Germinal center (tissue), 1 donor: ENCODE measurements at places on chromosomes 16 and 17.
A peak's percentile ranks its signal among the peaks of the same experiment; 100 is the strongest.

- DNase-seq = peak; percentile 85
Observed at GRCh38 chr17:8057691-8058114, 18.8 kb downstream of the ALOX15B start.

DNA sequence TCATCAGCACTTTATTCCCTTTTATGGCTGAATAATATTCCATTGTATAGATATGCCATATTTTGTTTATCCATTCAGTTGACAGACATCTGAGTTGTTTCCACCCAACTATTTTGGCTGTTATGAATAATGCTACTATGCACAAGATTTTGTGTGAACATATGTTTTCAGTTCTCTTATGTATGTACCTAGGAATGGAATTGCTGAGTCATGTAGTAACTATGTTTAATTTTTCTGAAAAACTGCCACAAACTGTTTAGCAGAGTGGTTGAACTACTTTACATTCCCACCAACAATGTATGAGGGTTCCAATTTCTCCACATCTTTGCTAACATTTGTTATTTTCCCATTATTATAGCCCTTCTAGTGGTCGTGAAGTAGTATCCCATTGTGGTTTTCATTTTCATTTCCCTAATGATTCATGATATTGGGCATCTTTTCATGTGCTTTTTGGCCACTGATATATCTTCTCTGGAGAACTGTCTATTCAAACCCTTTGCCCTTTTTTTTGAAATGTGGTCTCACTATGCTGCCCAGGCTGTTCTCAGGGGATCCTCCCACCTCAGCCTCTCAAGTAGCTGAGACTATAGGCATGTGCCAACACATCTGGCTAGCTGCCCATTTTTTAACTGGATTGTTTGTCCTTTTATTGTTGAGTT, 26.3 kb downstream of the SMURF2 start:
- DNase-seq = no peak

GRCh38 chr16:12885742-12886141, 15.7 kb upstream of the SHISA9 start:
- DNase-seq = no peak

DNA sequence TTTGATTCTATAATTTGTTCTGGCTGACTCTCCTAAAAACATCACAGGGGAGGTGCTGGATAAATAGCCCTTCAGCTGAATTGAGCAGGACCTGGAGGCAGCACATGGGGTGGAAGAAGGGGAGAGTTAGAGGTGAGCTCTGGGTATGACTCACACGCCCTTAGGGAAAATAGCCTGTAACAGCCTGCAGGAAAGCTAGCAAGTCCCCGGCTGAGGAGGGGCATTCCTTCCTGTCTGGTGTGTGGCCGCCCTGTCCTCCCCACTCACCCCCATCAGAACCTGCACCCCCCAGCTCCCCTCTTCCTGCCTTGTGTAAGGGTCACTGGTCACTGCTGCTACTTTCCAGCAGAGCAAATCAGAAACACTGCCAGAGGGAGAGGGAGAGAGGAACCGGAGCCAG, 187.4 kb downstream of the C16orf95 start:
- no peak for DNase-seq

DNA sequence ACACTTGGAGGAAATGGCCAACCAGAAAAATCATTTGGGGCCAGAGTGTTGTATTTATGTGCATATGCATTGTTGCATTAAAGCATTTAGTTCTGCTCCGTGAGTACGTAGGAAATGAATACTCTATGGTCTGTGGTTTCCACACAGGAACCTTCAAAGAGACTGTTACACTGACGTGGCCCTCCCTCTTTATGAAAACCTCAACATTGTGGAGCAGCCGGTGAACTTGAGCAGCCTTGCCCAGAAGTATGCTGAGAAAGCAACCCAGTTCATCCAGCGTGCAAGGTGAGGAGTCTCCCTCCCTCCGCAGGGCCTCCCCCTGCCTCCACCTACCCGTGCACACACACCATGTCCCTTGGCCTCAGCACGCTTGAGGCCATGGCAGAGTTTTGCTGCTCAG, 65.2 kb downstream of the ARSG start:
- DNase-seq = no peak

- no peak for DNase-seq
Observed at GRCh38 chr16:75264457-75264998, 13.1 kb upstream of the BCAR1 start.

DNA sequence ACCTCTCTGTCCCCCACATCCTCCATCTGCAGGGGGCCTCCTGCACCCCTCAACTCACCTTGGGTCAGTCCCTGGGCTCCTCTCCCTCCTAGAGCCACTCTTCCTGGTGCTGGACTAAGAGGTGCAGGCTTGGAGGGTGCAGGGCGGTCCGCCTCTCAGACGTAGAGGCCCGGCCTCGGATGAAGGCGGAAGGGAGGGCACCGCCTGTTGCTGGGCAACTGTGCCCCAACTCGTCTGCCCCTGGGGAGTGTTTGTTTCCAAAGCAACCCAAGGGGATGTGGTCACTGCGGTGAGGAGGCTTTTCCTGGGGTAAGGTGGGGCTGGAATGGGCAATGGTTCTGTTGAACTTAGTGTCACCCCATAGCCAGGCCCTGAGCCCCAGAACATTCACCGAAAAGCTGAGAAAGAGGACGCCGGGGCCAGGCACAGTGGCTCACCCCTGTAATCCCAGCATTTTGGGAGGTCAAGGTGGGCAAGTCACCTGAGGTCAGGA, at the start of gene C16orf54:
C16orf54 (minus strand) TSS at position 138 of the 493 bp plus-strand sequence. CDS start 1,039 bp downstream, outside the sequence.
- peak; percentile 83 for DNase-seq

GRCh38 chr17:41512546-41513167, 6.0 kb downstream of the KRT15 start:
- DNase-seq = no peak

DNA sequence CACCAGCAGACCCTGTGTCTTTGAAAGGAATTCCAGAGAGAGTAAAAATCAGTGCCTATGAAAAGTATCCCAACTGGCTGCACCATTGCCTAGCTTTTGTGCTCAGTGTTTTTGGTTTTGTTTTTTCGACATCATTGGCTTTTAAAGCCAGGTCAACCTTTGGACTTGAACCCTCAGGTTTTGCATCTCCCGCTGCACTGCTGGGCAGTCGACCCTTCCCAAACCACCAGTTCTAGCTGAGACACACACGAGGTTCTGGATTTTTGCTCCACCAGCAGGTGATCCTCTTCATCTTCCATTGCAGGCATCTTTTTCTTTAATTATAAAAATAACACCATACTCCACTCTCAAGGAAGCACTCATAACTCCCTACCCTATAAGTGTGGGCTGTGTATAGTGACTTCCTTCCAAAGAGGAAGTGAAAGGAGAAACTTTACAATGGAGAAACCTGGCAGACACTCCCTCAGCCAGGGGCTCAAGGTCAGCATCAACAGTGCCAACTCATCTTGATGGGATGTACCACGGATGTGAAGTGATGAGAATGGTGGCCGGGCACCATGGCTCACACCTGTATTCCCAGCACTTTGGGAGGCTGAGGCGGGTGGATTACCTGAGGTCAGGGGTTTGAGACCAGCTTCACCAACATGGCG, 57.8 kb downstream of the BMERB1 start:
- DNase-seq = no peak

DNA sequence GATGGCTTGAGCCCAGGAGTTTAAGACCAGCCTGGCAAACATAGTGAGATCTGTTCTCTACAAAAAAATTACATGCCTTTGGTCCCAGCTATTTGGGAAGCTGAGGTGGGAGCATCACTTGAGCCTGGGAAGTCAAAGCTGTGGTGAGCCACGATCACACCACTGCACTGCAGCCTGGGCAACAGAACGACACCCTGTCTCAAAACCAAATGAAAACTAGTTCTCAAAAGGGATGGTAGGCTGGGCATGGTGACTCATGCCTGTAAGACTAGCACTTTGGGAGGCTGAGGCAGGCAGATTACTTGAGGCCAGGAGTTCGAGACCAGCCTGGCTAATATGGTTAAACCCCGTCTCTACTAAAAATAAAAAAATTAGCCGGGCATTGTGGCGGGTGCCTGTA, 31.1 kb downstream of the PPM1D start:
- no peak for DNase-seq

DNA sequence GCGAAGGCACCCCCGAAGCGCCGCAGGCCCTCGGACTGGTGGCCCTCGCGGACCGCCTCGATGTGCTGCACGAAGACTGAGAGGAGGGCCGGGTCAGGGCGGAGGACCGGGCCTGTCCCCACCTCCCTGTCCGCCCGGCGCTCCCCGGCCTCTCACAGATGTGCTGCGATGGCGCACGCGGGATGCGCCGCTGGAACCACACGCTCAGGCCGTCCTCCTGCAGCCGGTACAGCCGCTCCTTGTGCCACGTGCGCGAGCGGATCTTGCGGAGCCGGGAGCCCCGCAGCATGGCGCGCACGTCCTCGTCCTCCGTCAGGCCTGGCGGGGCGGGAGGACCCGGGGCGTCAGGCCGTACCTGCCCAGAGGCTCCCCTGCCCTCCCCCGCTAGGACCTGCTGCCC, 11.3 kb downstream of the PLCD3 start:
- no peak for DNase-seq

GRCh38 chr17:48489781-48490180, 41.0 kb downstream of the HOXB1 start:
- DNase-seq = no peak

DNA sequence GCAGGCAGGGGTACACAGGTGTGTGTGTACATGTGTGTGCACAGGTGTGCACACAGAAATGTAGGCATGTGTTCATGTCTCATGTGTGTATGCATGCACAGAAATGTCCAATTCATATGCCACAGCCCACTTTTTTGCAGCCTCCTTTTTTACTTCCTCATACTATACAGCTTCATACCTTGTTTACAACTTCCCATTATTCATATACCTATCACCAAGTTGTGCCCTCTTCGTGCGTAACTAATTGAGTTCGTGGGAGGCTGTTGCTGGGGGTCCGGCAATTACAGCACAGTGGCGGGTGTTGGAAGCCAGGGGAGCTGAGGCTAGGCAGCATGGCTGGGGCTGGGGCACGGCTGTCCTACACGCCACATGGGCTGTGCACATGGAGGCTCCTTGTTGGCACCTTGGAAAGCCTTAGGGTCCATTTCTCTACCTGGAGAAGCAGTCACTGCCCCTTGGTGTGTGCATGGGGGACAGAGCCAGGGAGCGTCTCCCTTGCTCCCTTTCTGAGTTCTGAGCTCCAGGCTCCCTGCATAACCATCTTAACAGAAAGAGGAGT, 266.7 kb downstream of the ENGASE start:
- DNase-seq = peak; percentile 57

DNA sequence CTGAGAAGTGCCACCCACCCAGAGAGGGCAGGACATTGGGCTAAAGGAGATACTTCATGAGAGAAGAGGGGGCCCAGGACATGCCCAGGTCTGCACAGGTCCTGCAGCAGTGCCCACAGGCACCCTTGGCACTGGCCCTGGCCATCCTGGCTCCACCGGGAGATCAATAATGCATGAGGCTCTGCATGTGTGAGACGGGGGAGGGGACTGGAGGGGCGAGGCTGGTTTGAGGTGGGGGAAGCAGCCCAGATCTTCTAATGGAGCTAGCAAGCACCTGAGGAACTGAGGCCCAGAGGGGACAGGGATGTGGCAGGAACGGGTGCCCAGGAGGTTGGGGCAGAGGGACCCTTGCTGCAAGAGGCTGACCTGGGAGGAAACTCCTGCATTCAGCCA, 567 bp downstream of the OSBPL7 start:
- DNase-seq = no peak

GRCh38 chr16:5502467-5502869, 404.9 kb upstream of the EEF2KMT start:
- DNase-seq = no peak

DNA sequence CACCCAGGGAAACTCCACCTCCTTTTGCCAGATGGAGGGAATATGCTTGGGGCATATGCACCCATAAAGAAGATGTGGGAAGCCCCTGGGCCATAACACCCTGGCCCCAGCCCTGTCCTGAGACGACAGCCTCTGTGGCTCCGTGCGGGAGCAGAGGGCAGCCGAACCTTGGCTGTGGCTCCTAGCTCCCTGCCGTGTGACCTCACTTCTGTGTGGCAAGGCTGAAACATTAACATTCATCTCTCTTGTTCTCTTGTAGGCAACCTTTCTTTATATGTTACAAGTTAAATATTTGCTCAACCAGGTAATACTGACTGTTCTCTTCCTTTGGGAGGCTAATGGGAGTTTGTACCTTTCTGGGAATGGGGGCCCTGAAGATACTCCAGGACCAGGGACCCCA, 17.5 kb downstream of the SLC47A1 start:
- no peak for DNase-seq

GRCh38 chr16:53356478-53357207, 77.6 kb upstream of the RBL2 start:
- no peak for DNase-seq

DNA sequence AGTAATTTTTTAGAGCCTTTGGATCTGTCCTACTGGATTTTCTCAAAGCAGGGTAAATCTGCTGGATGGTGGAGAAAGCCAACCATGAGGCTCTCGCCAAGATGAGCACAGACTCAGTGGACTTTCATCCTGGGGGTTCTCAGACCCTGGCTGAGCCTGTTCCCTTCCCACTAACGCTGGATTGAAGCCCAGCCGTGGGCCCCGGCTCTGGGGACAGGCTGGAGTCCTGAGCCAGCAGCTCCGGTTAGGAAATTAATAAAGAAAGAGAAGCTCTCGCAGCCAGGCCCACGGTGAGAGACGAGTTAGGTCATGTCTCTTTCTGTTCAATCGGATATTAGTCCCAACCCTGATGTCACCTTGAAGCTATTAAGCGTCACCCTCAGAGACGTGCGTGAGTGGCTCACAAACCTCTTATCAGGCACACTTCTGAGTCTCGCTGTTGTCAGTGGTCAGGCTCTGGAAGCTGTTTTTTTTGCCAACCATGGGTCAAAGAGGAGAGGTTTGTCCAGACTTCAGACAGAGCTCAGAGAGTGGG, 27.1 kb downstream of the MEOX1 start:
- DNase-seq = no peak

DNA sequence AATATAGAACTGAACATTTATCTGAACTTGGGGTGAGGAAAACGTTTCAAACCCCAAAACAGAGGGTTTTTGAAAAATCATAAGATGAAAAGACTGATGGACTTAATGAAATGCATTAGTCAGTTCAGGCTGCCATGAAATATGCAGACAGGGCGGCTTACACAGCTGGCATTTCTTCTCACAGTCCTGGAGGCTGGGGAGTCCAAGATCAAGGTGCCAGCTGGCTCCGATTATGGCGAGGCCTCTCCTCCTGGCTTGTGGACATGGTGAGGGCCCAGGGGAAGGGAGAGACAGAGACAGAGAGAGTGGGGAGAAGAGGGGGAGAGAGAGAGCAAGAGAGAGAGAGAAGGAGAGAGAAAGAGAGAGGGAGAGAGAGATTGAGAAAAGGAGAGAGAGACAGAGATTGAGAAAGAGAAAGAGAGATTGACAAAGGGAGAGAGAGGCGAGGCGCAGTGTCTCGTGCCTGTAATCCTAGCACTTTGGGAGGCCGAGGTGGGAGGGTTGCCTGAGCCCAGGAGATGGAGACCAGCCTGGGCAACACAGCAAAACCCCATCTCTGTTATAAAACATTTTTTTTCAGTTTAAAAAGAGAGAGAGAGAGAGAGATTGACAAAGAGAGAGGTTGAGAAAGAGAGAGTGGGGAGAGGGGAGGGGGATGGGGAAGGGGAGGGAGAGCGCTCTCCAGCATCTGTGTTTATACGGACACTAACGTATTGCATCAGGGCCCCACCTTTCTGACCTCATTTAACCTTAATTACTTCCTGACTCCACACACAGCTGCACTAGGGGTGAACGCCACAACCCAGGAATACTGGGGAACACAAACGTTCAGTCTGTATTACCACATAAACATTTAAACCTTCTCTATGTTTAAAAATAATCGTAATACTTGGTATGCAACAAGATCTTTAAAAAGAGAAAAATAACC, 24.6 kb upstream of the RPH3AL start:
- no peak for DNase-seq
